Activated CD4-positive, CD25-positive, alpha-beta regulatory T cell (primary cell): ENCODE measurements at places on chromosomes 13 and 19.

DNA sequence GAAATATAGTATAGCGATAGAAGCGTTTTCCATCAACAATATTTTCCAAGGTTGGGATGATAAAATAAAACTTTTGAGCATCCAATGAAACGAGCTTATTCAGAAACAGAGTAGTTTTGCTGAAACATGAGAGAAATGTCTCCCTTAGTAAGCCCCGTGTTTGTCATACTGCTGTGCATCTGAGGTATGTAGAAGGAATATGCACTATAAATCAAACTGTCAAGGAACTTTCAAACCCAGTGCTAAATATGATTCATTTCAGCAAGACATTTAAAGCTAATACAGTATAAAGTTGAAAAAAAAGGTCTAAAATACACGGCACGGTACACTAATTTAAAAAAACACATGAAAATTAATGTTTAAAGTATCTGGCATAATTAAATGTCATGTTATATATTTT is 546.2 kb downstream of the SLITRK5 start:
- no peak for DNase-seq

DNA sequence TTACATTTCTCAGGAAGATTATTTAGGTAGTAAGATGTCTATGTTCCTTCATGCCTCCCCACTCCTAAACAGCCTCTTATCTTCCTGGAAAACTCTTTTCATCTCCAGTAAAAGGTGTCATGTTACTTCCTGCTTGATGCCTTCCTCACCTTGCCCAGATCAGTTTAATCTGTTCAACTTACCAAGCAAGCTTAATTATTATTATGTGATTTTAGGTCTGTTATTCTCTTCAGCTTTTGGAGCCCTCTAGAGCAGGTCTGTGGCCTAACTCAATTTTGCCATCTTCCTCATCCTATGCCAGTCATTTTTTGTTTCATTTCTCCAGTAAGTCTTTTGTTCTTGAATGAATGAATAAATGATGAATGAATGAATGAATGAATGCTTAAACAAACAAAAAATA is 528.4 kb downstream of the DCT start:
- no peak for DNase-seq

DNA sequence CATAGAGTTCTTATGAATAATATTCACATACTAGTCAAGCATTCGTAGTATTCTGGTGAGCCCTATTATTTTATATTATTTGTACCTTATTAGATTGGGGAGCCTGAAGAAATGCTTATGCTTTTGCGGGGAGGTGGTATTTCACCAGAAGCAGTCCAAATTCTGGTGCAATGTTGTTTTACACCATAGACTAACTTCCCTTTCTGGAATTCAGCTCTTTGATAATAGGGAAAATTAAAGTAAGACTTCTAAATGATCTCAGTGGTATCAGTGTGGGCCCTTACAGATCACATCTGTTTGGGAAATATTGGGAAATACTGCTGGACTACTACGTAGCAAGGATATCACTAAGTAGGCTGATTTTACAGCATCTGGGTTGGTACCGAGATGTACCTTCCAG is 34.2 kb downstream of the KCTD12 start:
- no peak for DNase-seq

GRCh38 chr13:43861863-43862262 is 17.7 kb downstream of the CCDC122 start:
- DNase-seq = no peak

- no peak for DNase-seq
Observed at GRCh38 chr13:30742901-30743300, 7.6 kb downstream of the ALOX5AP start.

DNA sequence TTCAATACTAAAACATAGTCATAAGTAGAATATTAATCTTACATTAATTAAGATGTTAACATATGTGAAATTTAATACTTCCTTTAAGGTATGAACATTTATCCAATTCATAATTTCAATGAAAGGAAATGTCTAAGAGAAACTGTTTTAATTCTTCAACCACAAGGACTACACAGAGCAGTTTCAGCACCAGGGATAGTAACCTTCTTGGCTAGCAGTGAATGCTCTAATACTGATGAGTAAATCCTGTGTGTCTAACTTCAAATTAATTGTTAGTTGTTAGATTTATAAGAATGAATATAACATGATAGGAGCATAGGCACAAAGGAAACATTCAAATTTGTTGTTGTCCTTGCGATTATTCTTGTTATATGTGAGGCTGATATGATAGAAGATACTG is 15.6 kb upstream of the NBEA start:
- DNase-seq = no peak

DNA sequence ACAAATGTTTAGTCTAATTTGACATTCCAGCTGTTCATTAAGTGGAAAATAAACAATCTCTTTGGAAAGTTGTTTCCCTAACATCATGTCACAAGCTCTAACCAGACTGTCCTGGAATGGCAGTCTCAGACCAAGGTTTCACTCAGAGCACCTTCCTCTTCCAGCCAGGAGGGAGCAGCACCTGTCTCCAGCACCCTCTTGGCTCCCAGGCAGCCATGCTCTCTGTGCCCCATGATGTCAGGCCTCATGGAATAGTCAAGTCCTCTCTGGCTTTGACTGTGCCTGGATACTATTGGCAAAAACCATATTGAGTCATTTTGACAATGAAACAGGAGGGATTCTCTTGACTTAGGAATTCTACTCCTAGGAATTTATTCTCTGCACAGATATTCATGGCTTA is 171.4 kb downstream of the OXGR1 start:
- DNase-seq = no peak

GRCh38 chr19:16911046-16911445 is 22.2 kb downstream of the F2RL3 start:
- DNase-seq = no peak

- DNase-seq = no peak
Observed at GRCh38 chr13:104816726-104817125, 1718.7 kb downstream of the EFNB2 start.

- no peak for DNase-seq
Observed at GRCh38 chr13:113875837-113876281, 12.0 kb upstream of the GAS6 start.

GRCh38 chr19:8654591-8655339 is 24.3 kb downstream of the NFILZ start:
- peak; percentile 52 for DNase-seq

DNA sequence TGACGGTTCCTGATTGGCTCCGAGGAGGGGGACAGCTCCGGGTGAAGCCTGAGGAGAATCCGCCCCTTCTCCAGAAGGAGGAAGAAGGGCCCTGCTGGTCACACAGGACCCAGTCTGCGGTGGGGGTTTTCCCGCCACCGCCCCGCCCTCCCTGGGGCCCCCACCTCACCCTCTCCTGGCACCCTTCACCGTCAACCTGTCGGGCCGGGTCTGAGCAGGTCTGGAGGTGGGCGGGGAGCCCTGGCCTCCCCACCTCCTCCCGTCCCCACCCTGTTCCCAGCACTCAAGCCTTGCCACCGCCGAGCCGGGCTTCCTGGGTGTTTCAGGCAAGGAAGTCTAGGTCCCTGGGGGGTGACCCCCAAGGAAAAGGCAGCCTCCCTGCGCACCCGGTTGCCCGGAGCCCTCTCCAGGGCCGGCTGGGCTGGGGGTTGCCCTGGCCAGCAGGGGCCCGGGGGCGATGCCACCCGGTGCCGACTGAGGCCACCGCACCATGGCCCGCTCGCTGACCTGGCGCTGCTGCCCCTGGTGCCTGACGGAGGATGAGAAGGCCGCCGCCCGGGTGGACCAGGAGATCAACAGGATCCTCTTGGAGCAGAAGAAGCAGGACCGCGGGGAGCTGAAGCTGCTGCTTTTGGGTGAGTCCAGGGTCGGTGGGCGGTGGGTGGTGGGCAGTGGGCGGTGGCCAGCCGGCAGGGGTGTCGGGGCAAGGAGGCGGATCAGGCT is at the start of gene GNA15:
GNA15 (plus strand) TSS at position 73 of the 723 bp plus-strand sequence; CDS start at position 491, 418 bp downstream.
- DNase-seq = no peak

GRCh38 chr13:37944869-37945442 is 75.4 kb upstream of the TRPC4 start:
- no peak for DNase-seq

GRCh38 chr13:25377244-25377962 is 5.6 kb downstream of the ATP8A2 start:
- no peak for DNase-seq

- no peak for DNase-seq
Observed at GRCh38 chr19:42111811-42112210, 20.4 kb downstream of the POU2F2 start.

DNA sequence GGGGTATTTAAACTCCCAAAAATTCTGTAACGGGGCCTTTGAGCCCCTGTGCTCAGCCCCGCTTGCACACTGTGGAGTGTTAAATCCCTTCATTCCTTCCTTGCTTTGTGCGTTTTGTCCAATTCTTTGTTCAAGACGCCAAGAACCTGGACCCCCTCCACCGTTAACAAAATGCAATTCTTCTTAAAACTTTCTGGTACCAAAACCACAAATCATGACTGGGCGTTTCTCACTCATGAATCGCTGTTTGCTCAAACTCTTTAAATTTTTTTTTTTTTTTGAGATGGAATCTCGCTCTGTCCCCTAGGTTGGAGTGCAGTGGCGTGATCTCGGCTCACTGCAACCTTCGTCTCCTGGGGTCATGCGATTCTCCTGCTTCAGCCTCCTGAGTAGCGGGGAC is 881 bp downstream of the ZNF20 start:
- DNase-seq = no peak

- DNase-seq = no peak
Observed at GRCh38 chr19:14661372-14661924, 13.2 kb downstream of the ADGRE3 start.

DNA sequence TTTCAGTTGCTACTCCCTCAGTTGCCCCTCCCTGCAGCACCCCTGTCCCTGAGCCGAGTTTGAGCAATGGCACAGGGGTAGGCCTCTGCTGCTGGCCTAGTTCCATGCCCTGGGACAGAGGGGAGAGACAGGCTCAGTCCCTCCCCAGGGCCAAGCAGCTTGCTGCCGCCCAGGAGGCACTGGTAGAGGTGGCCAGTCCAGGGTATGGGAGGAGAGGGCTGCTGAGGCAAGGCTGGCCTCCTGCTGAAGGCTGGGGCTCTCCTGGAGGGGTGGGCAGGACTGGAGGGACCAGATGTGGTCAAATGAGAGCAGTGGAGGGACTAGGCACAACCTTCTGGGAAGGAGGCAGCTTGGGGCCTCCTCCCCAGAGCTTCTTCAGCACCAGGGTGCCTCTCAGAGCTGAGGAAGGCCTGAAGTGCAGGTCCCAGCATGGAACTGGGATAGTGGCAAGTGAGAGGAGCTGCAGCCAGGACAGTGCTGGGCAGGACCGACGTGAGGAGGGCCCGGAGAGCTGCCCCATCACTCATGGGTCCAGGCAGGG is 29.8 kb upstream of the VSTM2B start:
- DNase-seq = no peak

- DNase-seq = no peak
Observed at GRCh38 chr13:39385621-39386231, 217.3 kb downstream of the LHFPL6 start.

GRCh38 chr13:99351772-99352171 is 44.6 kb upstream of the GPR183 start:
- no peak for DNase-seq

- DNase-seq = peak; percentile 32
Observed at GRCh38 chr19:1672038-1672768, 19.8 kb upstream of the TCF3 start.

- no peak for DNase-seq
Observed at GRCh38 chr13:113849546-113849945, 14.3 kb downstream of the GAS6 start.

GRCh38 chr19:16457195-16457953 is 14.4 kb downstream of the EPS15L1 start:
- no peak for DNase-seq

DNA sequence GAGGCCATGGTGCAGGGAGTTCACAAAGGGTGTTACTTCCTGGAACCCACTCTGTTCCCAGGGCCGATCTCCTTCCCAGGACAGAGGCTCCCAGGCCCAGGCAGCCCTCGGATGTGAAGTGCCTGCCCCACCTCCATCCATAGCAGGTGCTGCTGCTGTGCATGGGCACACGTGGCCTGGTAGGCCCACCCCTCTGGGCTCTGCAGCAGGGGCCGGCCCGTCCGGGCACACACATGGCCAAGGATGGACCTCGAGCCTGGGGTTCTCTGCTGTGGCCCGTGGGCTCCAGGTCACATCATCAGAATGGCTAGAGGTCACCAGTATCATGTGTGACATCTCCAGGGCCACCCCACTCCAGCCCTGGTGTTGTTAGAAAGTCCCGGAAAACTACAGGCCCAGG is 71.8 kb downstream of the GADD45B start:
- no peak for DNase-seq

DNA sequence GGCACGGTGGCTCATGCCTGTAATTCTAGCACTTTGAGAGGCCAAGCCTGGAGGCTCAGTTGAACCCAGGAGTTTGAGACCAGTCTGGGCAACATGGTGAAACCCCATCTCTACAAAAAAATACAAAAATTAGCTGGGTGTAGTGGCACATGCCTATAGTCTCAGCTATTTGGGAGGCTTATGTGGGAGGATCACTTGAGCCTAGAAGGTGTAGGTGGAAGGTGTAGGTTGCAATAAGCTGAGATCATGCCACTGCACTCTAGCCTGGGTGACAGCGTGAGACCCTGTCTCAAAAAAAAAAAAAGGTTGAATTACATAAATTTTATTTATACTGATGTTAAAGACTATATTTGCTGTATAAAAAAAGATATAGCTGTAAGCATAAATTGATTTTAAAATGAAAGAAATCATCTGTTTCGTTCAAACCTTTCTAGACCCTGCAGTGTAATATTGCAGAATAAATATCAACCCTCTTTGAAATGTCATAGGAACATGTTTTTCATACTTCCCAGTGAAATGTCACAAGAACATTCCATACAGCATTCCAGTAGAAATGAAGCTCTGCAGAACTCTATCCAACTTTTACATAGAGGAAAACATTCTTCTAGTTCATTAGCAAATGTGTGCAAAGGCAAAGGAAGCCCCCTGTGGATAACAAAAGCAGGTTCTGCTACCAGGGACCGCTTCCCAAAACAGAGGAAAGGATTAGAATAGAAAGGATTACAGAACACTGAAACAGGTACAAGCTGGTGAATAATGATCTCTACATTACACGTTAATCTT is 76.0 kb downstream of the CAB39L start:
- no peak for DNase-seq

- DNase-seq = no peak
Observed at GRCh38 chr19:1841209-1841924, 6.9 kb downstream of the REXO1 start.

GRCh38 chr13:100235311-100235901 is 146.5 kb downstream of the PCCA start:
- DNase-seq = no peak
